Right cardiac atrium (tissue), 5 donors: ENCODE measurements at places on chromosomes 7 and 10. TPM values are rescaled to one million over a fixed set of nuclear protein-coding genes. Genes with fewer than 3 reads are reported as not detected.
A peak's percentile ranks its signal among the peaks of the same experiment; 100 is the strongest.

GRCh38 chr10:98266647-98267046, 1.3 kb downstream of the LOXL4 start:
- no peak for DNase-seq

DNA sequence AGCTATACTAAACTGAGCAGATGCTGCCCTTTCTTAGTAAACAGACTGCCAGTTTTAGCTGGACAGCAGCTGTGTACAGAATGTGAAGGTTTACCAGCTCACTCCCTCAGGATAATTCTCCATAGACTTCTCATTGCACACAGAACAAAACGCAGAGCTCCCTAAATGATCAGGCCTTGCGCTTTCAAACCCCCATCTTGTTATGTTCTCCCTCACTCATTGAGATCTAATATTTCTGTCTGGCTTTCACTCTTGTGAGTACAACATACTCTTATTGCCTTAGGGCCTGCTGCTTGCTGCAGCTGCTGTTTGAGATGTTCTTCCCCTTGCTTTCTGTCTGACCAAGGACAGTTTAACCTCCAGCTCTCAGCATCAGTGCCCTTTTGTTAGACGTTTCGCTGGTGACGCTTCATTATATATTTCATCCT, 17.3 kb downstream of the VWDE start:
- DNase-seq: no peak

The ATP5MK gene
- 934 TPM for total RNA-seq

- DNase-seq: no peak
These were observed 179.8 kb downstream of the DYNC1I1 start for GRCh38 chr7:95951997-95952795.

GRCh38 chr7:95549818-95550529, 46.3 kb downstream of the PDK4 start:
- DNase-seq: peak; percentile 96

The INMT gene
- 87.9 TPM for total RNA-seq

- peak; percentile 77 for DNase-seq
These were observed 60.8 kb upstream of the ITGA8 start for GRCh38 chr10:15780353-15781135.

DNA sequence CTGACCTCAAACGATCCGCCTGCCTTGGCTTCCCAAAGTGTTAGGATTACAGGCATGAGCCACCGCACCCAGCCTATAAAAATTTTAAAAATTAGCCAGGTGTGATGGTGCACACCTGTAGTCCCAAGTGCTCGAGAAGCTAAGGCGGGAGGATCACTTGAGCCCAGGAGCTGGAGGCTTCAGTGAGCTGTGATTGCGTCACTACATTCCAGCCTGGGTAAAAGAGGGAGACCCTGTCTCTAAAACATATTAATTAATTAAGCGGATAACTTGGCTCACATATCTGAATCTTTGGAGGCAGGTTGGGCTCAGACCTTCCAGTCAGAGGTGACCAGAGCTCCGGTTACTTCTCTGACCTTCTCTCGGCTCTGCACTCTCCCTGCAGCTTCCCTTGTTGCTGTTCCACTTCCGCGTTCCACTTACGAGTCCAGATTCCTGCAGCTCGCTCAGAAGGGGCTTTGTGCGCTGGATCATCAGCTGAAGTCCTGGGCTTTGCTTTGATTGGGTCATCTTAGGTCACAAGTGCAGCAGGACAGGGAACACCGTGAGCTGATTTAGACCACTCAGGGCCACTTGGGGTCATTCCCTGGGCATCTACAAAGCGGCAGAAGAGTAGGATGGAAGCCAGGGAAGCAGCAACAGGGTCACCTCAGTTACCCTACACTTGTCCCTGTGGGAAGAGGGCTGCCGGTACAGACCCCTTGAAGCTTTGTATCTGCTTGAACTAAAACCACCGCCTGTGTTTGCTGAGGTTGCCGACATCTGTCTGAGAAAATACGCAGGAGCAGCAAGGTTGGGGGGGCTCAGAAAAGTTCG, 2.0 kb upstream of the ARPC1B start:
- peak; percentile 53 for DNase-seq

GRCh38 chr7:158609313-158609974, 21.8 kb upstream of the PTPRN2 start:
- DNase-seq: no peak
